ENCODE measurements at places on chromosomes 13 and 19.

GRCh38 chr13:46816371-46816770 is 19.4 kb upstream of the ESD start:
- no peak for DNase-seq

DNA sequence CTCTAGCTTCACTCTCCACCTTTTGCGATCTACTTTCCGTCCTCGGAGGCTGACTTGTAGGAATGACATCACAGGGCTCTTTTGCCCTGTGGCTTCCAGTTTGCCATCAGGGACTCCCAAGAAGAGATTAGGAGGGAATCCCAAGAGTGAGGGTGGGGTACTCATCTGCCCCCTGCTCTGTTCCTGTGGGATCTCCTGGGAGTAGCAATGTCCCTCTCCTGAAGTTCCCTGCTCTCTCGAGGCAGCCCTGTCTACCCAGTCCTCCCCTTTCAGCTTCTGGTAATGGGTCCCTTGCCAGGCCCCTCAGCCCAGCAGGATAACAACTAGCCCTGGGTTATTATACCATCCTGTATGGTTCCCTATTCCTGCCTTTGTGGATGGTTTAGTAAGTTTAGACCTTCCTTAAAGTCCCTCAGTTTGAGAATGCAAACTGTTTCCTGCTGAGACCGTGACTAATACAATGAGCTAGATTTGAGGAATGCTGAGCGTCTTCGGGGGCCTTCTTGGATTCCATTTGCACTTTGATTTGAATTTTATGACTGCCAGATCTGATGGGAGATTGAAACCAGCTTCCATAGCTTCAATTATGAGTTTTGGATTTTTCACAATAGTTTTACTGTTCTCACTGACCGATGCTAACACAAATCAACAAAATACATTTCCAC is 73.7 kb upstream of the IPO5 start:
- no peak for DNase-seq

DNA sequence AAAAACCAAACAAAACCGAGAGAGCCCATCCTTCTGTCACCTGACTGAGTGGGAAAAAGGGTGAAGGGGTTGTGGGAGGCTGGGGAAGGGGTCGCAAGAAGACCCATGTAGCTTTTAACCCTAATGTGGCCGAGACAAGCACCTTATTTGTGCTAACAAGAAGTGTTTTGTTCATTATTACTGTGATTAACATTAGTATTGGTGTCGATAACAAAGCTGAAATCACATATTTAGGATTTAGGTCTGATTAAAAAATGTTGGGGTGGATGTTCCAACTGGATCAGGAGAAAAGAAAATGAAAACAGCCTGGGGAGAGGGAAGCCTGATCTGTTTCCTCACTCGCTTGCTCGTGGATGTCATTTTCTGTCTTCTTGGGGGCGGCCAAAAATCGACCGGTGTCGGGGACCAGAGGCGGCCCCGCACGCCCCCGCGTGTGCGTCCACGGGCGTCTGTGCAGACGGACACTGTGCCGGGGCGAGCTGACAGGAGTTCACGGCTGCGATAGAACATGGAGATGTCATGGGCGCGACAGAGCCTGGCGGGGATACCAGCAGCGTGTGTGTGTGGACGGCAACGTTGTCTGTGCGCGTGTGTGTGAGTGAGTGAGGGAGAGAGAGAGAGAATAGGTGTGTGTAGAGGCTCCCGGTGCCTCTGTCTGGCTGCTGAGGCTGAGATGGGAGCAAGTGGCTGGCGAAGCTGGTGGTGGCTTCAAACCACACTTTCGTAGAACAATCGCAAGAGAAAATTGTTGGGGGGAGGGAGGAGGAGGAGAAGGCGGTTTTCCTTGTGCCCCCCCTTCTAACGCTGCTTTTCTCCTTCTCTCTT is 29.1 kb downstream of the NFIX start:
- DNase-seq = peak; percentile 41

- DNase-seq = no peak
Measured at GRCh38 chr13:28358708-28359107, 136.2 kb downstream of the FLT1 start.

- DNase-seq = no peak
Measured at GRCh38 chr19:3097442-3097871, 3.3 kb downstream of the GNA11 start.

- no peak for DNase-seq
Measured at GRCh38 chr13:111936267-111936925, 130.6 kb upstream of the SOX1 start.

DNA sequence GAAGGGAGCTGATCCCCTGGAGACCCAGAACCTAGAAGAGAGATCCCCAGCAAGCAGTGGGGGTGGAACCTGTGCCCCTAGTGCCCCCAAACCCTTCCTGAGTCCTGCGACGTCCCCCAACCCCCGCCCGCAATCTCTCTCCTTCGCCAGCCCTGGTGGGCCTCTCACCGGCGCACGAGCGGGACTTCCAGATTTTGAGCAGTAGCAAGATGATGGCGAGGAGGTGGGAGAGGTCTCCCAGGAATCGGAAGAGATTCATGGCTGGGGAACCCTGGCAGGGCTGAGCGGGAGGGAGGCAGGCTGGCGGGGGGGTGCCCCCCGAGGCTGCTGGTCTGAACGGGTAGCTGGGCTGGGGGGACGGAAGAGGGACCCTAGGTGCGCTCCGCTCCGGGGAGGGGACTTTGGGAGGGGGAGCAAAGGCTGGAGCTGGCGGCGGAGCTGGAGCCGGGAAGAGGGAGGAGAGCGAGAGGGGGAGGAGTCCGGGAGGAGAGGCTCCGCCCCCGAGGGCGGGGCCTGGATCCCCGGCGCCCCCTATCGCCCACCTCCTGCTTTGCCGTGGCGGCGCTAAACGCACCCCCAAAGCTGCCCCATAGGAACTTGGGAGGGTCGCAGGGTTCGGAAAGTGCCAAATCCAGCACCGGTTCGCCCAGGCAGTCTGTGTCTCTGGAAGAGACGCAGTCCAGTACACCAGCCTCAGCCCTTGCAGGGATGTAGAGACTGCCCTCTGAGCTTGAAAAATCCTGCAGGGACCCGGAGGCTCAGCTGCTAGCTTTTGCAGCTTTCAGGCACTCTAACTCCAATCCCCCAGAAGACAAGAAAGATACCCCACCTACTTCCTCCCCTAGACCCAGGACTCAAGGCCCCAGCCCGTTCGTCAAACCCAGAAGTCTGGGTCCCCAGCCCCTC is at the start of gene KDELR1:
Gene KDELR1 (minus strand): TSS at position 452 of the 906 bp plus-strand sequence. CDS start 193 bp downstream, at position 259.
- DNase-seq = peak; percentile 87

GRCh38 chr19:40388481-40388880 is 1.5 kb downstream of the HIPK4 start:
- DNase-seq = no peak

DNA sequence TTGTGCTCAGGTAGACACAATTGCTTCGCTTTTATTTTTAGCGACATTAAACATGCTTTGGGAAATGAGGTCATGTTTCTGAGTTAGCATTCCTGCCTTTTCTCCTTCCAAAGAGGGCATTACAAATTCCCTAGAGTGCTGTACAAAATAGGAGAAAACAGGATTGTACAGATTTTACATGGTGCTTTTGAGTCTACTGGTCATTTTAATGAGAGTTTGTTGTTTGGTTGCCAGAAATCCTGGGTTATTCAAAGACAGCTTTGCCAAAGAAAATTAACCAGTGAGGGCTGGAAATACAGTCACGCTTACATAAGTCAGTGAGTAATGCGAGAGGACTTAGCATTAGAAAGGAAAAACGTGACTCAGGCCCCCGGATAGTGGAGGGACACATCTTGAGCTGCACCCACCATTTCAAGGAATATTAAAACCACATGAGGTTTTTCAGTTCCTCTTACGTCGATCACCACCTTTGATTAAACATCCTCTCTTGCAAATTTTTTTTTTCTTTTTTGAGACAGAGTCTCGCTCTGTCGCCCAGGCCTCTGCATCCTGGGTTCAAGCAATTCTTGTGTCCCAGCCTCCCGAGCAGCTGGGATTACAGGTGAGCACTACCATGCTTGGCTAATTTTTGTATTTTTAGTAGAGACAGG is 55.4 kb downstream of the SACS start:
- DNase-seq = peak; percentile 92

DNA sequence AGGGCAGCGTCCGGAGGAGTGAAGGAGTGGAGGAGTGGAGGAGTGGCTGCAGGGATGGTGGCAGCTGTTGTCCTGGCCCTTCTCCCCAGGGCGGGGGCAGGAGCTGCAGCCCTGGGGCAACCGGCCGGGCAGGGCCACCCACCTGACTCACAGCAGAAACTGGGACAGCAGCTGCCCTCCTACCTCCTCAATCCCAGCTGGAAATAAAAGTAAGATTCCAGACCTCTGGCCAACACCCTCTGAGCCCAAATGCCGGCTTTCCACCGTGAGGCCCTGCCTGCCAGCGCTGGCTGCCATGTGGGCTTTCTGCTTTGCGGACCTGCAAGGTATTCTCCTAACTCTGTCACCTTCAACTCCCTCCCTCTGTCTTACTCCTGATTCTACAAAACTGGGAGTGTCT is 3.3 kb upstream of the CLPP start:
- DNase-seq = no peak

DNA sequence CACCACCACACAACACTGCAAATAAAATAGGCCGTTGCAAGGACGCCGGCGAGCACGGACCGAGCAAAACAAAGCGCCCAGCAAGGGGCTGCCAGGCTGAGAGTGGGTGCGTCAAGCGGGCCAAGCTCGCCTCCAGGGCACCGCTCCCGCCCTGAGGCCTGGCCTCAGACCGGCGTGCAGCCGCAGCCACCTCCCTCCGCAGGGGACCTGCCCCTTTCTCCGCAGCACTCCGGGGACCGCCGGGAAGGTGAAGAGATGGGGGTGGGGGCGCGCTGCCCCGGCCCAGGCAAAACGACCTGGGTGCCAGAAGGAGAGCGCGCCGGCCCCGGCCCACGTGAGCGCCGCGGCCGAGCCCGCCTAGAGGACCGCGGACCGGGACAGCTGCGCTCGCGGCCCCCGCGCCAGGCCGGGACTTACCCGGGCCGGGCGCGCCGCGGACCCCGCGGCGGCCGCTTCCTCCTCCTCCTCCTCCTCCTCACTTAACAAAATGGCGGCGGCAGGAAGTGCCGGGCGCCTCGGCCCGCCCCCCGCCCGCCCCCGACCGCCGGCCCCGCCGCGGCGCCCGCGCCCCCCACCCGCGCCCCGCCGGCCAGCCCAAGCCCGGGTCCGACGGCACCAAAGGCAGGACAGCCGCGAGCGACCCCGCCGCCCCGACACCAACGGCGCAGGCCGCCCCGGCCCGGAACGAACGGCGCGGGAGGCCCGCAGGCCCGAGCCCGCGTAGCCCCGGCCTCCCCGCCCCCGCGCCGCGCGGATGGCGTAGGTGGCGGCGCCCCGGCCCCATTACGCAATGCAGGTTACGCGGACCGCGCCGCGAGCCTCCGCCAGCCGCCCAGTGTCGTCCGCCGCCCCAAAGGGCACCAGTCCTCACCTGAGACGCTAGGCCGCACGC is 674 bp downstream of the BRD4 start:
- peak; percentile 71 for DNase-seq

GRCh38 chr19:9839415-9839814 is 4.3 kb downstream of the PIN1 start:
- DNase-seq = peak; percentile 19

- no peak for DNase-seq
Measured at GRCh38 chr19:14022469-14022868, 5.5 kb upstream of the RLN3 start.

- no peak for DNase-seq
Measured at GRCh38 chr19:2043961-2044708, 6.9 kb downstream of the MKNK2 start.

- DNase-seq = peak; percentile 67
Measured at GRCh38 chr19:38210458-38210987, 13.5 kb downstream of the DPF1 start.

- DNase-seq = no peak
Measured at GRCh38 chr19:3605361-3605760, 1.3 kb downstream of the TBXA2R start.

DNA sequence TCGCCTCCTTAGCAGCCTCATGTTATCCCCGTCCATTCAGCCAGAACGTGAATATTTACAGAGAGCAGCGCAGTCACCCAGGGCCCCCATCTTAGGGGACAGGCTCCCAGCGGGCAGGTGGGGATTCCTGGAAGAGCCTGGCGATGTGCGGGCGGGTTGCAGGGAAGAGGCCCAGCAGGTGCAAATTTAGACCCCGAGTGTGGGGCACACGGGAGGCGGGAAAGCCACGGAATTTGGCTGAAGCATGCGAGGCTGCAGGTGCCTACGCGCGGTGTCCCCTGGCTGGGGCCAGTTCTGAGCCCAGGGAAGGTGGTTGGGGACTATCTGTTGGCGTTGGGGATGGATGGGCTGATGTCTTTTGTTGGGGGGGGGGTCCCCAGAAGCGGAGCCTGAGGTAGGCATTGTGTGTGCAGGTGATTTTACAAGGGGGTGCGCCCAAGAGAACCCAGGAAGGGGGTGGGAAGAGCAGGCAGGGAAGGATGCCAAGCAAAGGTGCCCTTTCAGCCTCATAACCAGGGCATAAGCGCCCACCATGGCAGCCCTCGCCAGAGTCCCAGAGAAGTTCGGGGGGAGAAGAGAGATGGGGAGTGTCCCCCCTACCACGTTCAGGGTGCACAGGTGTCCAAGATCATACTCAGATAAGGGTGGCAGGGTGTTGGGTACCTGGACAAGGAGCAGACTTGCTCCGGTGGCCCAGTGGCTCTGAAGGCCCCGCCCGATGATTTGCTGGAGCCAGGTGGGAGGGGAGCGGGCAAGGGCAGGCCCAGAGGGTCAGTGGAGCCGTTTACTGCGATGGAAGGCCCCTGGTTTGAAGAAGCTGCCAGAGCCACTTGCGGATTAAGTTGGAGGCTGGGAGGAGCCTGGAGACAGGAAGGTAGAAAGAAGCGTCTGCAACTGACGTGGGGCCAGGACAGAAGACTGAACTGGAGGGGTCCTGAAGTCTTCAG is 1.2 kb downstream of the TPGS1 start:
- DNase-seq = no peak

GRCh38 chr13:92900446-92900845 is 326.2 kb upstream of the GPC6 start:
- DNase-seq = peak; percentile 11

DNA sequence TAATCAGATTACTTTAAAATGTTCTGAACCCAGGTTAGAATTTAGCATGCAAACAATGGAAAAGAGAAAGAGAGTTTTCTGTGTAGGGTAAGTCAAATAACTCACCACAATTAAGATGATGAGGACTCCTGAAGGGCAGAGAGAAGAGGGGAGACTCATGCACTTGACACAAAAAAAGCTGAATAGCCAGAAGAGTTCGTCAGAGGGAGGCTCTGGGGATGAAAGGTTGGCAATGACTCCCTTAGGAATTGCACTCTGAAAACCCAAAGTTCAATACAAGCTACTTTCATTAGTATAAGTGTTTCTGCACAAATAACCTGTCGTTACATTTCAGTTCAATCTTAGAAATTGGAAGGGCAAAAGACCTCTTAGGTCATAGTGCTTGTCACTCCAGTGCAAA is 434.4 kb upstream of the PCDH9 start:
- DNase-seq = no peak

Measured in cardiac muscle cell (in vitro differentiated cells and primary cell).